C1 segment of cervical spinal cord (tissue), 14 donors: ENCODE measurements at places on chromosomes 4 and X.

- DNase-seq: no peak
These were observed 1.5 kb downstream of the BEND4 start for GRCh38 chr4:42150653-42151567.

GRCh38 chrX:40050532-40050931, 47.2 kb downstream of the BCOR start:
- DNase-seq: no peak

DNA sequence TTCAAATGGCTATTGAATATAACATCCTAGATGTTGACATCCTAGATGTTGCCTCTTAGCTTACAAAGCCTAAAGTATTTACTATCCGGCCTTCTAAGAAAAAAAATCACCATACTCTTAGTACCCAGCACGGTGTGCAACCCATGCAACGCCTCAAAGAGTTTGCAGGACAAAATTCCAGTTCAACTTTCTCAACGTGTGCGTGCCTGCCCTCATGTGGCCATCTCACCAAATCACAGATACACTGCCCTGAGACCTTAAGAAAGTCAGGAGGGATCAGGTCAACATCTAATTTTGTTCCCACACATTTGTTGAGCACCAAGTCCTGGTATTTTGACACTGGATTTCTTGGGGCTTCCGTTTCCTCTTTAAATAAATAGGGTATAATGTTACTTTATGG, 68.3 kb downstream of the CRMP1 start:
- DNase-seq: no peak

GRCh38 chr4:145098675-145099037, 545 bp downstream of the ABCE1 start:
- DNase-seq: peak; percentile 46

DNA sequence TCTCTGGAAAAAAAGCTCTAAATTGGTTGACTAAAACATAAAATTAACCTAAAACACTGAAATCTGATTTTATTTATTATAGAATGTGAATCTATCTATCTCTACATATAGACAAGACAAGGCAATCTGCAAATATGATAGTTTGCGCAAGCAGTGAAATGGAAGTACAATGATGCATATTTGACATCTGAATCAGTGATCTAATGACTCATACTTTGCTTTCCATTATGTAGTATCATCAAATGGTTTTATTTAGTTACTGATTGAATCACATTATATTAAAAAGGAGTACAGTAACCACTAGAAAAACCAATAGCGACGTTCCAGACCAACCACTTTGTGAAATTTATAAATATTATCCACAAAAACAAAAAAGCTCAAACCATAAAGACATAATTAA, 1969.3 kb downstream of the PCDH7 start:
- no peak for DNase-seq

DNA sequence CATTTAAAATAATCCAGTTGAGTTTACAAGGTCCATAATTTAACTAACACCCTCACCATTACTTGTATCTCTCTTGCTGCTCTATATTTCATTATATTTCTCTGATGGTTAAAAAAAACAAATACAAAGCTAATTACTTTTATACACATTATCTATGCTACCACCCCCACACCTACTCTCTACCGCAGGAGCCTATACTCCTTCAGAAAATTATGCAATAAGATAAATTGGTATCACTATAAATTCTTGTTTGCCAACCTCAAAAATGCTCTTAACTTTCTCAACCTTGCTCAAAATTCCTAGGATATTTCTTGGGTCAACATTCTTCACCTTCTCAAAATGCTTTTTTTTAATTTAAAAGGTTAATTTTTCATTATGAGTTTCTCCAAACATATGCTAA, 282.7 kb downstream of the KCTD8 start:
- no peak for DNase-seq

- DNase-seq: no peak
These were observed 6.5 kb downstream of the TEX13D start for GRCh38 chrX:124338733-124339514.

GRCh38 chrX:72105436-72105835, 26.3 kb downstream of the RTL5 start:
- DNase-seq: no peak

GRCh38 chr4:2400841-2401609, 17.4 kb downstream of the ZFYVE28 start:
- DNase-seq: no peak

DNA sequence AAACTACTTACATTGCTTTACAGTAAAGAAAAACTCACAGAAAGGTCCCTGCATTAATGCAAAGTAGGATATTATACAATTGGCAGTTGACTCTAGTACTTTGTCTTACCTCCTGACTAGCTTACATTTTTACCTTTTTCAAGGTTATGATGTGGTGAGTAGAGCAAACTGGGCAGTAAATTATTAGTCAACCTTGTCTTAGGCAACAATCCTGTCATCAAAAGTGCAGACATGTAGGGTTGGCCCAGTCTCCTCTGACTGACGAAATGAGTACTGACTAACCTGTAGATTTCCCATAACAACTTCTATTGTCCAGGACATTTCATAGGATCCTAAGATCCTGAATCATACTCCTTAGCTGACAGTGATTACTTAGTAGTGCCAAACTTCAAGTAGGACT, 142.0 kb upstream of the NUDT6 start:
- DNase-seq: no peak

DNA sequence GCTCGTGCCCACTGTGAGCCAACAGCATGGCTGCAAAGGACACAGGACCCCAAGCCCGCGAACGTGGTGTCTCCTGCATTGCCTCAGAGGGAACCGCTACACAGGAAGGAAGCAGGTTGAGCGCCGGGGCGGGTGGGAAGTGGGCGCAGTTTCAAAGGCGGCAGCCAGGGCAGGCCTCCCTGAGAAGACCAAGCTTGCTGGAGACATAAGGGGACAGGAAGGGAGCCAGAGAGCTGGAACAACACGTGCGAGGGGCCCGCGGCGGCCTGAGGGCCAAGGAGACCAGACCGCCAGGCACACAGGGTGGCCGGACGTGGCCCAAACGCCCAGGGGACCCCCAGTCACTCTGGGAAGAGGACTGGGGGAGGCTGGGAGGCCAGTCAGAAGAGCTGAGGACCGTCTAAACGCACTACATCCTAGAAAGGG, 32.0 kb downstream of the CTBP1 start:
- DNase-seq: no peak

DNA sequence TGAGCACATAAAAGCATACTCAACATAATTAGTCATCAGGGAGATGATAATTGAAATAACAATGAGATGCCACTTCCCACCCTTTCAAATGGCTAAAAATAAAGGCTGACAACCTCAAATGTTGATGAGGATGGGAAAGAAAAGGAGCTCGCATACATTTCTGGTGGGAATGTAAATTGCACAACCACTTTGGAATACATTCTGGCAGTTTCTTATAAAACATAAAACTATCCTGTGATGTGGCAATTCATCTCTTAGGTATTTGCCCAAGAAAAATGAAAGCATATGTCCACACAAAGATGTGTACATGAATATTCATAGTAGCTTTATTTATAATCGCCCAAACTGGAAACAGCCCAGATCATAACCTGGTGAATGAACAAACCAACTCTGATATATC, 687 bp upstream of the ZNF275 start:
- DNase-seq: no peak

DNA sequence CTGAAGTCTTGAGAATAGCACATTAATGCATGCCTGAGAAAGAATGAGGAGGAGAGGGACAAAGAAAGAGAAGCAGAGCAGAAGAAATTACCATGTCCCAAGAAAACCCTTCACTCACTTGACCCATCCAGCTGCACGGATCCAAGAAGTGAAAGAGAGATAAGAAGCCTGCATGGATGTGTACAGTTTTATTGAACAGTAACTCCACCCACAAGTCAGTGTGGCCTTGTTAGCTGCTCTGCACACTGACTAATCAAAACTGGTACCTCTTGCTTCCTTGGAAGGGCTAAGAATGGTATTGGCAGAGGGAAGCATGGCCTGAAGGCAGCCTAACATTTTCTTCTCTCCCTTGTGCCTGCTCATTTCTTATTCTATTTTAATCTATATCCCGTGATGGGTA, 163.9 kb downstream of the SLC7A11 start:
- DNase-seq: no peak

DNA sequence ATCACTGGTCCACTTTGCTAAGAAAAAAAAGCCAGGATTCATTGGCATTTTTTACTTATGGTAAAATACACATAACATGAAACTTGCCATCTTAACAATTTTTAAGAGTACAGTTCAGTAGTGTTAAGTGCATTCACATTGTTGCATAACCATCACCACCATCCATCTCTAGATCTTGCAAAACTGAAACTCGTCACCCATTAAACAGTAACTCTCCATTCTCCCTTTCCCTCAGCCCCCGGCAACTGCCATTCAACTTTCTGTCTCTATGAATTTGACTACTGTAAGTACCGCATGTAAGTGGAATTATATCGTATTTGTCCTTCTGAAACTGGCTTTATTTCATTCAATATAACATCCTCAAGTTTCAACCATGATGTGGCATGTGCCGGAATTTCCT, 56.3 kb upstream of the LNX1 start:
- no peak for DNase-seq

DNA sequence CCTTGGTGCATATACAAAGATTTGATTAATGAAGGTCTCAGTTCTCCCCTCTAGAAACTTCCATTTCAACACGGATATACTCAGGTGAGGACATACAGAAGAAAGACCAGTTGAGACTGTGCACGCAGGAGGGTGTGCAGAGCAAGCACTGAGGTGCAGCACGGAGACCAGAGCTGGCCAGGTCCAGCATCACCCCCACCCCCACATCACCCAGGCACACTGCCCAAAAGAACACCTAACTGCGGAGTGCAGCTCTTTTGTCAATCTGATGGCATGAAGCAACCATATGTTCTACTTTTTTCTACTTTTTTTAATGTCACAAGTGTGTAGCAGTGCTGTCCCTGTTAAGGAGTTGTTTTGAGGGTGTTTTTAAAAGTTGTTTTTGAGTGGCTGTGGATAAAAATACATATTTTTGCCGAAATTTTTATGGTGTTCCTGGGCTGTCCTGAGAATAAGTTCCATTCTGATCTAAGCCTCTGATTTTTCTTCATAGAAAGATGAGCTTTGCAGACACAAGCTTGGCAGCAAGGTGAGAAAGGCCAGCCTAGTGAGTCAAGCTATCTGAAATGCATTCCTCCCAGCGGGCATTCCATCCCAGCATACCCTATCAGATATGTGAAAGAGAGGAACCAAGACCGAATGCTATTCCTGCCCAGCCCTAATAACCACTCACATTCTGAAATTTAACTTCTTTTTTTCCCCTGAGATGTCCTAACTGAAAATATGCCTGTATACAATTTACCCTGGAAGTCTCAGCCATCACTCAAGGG, 173.7 kb downstream of the PTTG2 start:
- no peak for DNase-seq
